ENCODE measurements at places on chromosomes 1 and 21.
A peak's percentile ranks its signal among the peaks of the same experiment; 100 is the strongest.

- DNase-seq: peak; percentile 25
Observed at GRCh38 chr1:86018283-86018923, 138.2 kb downstream of the COL24A1 start.

DNA sequence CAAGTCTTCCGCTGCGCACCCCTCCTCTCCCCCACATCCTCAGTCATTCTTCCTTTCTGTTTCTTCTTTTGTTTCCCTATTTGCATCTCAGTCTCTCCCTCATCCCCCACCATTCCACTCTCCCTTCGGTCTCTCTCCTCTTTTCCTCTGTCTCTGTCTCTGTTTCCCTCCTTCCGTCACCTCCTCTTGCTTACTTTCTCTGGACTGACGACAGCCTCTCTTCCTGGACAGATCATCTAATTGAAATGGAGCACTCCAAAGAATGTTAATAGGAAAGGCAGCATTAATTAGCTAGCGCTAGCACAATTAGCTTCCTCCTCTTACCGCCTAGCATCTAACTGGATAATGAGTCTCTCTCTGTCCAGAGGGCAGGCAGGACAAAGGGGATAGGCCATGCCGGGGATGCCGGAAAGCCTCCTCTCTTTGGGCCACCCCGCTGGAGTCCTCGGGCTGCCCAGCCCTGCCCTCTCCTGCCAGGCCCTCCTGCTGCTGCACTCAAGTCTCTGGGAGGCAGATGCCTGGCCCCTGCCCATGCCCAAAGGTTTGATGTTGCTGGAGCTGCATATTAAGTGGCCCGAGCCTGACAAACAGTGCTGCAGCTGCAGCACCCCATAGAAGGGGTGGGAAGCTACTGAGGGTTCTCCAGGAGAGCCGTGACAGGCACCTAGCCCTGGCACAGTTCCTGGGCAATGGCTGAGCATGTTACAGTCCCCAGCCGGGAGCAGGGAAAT is 20.8 kb downstream of the DISP3 start:
- DNase-seq: no peak

- DNase-seq: no peak
Observed at GRCh38 chr1:18819203-18819602, 40.3 kb downstream of the TAS1R2 start.

- no peak for DNase-seq
Observed at GRCh38 chr1:55836086-55836485, 620.9 kb upstream of the USP24 start.

- no peak for DNase-seq
Observed at GRCh38 chr1:57063406-57064125, 97.8 kb upstream of the C8B start.

DNA sequence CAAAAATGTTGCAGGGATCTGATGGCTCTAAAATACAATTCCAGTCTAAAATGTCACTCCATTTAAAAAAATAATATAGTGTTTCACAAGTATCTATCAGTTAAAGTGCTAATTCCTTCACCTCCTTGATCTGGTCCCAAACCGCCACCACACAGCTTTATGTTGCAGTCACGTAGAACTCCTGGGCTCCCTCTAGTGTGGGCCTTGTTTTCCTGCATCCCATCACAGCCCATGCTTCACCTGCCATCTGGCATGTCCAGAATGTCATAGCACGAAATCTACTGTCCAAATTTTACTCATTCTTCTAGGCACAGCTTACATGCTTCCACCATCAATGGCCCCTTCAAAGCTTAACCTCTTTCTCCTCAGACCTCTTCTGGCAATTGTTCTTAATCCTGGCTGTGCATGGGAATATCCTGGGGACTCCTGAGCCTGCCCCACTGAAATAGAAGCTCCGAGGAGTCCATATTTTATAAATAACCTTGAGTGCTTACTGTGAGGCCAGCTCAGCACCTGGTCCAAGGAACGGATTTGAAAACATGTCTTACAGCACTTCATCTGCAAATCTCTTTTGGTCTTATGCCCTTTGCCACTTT is 15.5 kb downstream of the FYB2 start:
- DNase-seq: peak; percentile 37

- no peak for DNase-seq
Observed at GRCh38 chr1:19505693-19506457, 20.5 kb upstream of the CAPZB start.

GRCh38 chr1:225845571-225846259 is 35.8 kb downstream of the EPHX1 start:
- peak; percentile 80 for DNase-seq

DNA sequence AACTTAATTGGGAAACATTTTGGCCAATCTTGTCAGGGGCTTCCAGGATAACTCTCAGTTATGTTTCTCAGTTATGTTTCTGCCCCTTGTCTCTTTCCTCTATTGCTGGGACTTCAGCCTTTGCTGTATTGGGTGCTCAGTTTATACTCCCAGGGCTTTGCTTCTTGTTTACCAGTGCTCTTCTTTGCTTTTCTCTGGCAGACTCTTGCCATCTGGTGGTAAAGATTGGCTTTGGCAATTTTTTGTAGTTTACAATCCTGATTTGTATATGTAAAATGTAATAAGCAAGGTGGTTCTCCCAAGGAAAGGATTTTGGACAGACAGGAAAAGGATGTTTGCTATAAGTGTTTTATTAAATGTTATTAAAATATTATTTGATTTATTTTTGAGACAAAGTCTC is 37.9 kb downstream of the FABP3 start:
- DNase-seq: peak; percentile 29

- DNase-seq: no peak
Observed at GRCh38 chr1:204025917-204026707, 46.8 kb upstream of the SOX13 start.

DNA sequence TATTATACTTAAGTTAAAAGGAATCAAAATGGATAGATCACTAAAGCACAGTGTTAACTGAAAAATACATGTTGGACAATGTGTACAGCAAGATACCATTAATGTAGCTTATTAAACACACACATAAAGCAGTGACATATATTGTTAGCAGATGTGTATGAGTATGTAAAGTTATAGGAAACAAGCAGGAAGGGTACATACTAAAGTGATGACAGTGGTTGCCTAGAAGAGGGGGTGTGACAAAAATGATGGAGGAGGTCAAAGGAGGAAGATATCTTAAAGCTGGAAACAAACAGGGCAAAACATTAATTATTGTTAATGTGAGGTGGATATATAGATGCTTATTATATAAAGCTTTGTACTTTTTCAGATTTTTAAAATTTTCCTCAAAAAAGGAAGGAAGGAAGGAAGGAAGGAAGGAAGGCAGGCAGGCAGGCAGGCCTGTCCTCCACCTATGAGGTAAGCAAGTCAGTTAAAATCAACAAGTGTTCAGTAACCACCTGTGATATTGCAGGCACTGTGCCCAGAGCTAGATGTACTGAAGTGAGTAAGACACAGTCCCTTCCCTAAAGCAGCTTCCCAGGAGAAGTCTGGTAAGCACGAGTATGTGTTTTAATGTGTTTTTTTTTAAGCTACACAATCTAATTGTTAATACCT is 252.9 kb upstream of the NR5A2 start:
- peak; percentile 83 for DNase-seq

GRCh38 chr21:24225431-24225830 is 1381.8 kb downstream of the MRPL39 start:
- DNase-seq: peak; percentile 45

DNA sequence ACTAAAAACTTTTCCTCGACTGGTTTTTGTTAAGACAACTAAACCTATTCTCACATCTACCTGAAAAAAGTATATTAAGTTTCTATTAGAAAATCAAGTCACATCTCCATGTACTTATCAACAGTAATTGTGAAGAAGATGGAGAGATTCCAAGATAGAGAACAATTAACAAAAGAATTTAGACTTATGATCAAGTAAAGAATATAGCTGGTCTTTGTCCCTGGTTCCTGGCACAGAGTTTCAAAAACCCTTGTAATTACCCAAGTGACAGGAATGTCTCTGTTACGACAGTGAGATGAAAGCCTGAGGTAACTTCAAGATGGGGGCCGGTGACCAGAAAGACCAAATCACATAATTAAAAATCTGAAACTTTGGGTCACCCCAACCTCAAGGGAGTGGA is 91.6 kb downstream of the ASH1L start:
- DNase-seq: no peak

DNA sequence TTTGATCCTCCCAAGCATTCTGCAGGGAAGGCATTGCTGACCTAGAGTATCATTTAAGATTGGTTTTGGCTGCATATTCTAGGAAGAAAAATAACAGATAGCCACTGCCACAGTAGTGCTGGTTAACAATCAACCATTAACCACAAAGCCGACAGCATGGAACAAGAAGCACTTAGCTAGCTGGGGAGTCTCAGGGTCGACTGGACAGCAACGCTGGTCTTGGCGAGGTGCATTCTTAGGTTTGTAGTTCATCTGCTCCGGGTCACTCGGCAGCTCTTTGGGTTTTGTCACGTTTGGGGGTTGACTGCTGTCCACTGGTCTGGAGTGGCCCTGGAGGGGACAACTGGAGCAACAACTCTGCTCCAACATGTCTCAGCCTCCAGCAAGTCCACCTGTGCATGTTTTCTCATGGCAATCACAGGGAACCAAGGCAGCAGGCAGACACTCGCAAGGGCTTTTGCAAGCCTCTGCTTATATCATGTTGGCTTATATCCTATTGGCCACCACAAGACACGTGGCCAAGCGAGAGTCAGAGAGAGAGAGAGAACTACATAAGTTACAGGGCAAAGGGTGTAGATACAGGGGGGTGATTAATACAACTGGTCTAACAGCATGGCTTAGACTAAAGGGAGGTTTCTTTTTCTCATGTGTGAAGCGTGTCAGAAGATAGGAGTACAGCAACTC is 99.5 kb downstream of the LACTBL1 start:
- no peak for DNase-seq

DNA sequence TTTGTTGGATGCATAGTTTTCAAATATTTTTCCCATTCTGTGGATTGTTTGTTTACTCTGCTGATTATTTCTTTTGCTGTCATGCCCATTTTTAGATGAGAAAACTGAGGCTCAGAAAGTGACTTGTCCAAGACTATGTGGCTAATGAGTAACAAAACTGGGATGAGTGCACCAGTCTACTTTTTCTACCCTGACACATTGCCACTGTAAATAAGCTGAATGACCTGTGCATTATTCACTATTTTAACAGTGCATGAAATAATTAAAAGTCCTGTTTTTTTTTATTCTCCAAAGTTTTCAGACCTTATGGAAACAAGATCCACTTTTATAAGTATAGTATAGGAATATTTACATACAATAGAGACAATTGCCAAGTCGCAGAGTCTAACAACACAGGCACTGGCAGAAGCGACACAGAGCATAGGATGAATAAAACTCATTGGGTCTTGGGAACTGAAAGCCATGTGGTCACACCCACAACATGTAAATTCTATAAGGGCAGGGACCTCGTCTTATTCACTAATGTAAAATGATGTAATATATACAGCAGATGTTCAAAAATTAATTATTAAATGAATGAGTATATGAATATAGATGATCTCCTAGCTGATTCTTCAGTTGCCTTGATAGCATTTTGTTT is 45.2 kb downstream of the HLX start:
- DNase-seq: no peak
